ENCODE measurements at places on chromosomes 4 and X.

DNA sequence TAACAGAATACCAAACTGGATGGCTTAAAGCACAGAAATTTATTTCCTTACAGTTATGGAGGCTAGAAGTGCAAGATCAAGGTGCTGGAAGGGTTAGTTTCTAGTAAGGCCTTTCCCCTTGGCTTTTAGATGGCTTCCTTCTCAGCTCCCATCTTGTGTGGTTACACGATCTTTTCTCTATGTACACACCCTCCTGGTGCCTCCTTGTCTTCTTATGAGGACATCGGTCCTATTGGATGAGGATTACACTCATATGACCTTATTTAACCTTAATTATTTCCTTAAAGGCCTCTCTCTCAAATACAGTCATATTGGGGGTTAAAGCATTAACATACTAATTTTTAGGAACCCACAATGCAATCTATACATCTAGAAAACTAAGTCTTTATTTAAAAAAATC, 787.9 kb upstream of the GALNTL6 start:
- H3K27me3 ChIP-seq, result no peaks in the 10 kb centered on the region
- no peak overlapping the region for H3K4me3 ChIP-seq
- no peaks in the 10 kb centered on the region for H3K4me1 ChIP-seq
- DNase-seq, result no peak
- H3K27ac ChIP-seq, result no peak overlapping the region
- H3K36me3 ChIP-seq, result no peaks in the 10 kb centered on the region

DNA sequence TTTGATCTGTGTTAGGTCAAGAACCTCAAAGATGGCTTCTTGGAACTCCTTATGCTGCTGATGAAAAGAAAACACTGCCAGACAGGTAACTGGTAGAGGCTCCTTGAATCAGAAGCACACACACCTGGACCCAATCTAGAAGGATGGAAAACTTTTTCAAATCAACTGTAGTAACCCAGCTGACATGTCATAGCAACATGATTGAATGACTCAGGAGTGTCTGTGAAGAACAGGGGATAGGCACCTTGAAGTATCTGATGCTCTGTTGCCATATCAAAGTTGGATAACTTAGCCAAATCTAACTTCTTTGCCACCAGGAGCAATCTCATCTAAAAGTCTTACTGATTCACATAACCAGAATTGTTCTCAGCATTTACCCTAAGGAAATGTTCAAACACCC, 98.8 kb downstream of the ELOVL6 start:
- H3K4me1 ChIP-seq, result peaks cover 7% of the 10 kb centered on the region
- H3K27me3 ChIP-seq, result no peaks in the 10 kb centered on the region
- no peak overlapping the region for H3K27ac ChIP-seq
- H3K36me3 ChIP-seq, result no peaks in the 10 kb centered on the region
- no peak for DNase-seq

- DNase-seq, result no peak
- no peak overlapping the region for H3K27ac ChIP-seq
- H3K4me3 ChIP-seq, result no peak overlapping the region
- no peaks in the 10 kb centered on the region for H3K4me1 ChIP-seq
- no peaks in the 10 kb centered on the region for H3K36me3 ChIP-seq
- no peaks in the 10 kb centered on the region for H3K27me3 ChIP-seq
These were observed 11.8 kb downstream of the CLDN2 start for GRCh38 chrX:106931831-106932491.

GRCh38 chr4:151021637-151022334, 6.7 kb upstream of the LRBA start:
- no peak for DNase-seq
- no peak overlapping the region for H3K4me3 ChIP-seq
- H3K4me1 ChIP-seq, result no peaks in the 10 kb centered on the region

DNA sequence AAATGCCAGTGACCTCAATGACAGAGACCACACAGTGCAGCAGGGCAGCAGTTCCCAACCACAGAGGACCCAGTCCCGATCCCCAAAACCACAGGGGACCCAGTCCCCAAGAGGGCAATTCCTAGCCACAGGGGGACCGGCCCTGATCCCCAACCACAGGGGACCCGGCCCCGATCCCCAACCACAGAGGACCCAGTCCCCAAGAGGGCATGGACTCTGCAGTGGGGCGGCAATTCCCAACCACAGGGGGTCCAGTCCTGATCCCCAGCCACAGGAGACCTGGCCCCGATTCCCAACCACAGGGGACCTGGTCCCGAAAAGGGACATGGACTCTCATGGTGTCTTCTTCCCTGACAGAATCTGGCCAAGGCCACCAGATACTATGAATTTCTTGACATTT, 136.3 kb downstream of the AFAP1 start:
- no peak overlapping the region for H3K27ac ChIP-seq
- H3K4me3 ChIP-seq, result no peak overlapping the region
- no peaks in the 10 kb centered on the region for H3K27me3 ChIP-seq
- H3K4me1 ChIP-seq, result peaks cover 25% of the 10 kb centered on the region
